Stimulated activated CD8-positive, alpha-beta memory T cell treated with anti-CD3 and anti-CD28 coated beads, Interleukin-4, amount 100 ng/mL, for 1 hour (primary cell): ENCODE measurements at places on chromosomes 2 and 18.

DNA sequence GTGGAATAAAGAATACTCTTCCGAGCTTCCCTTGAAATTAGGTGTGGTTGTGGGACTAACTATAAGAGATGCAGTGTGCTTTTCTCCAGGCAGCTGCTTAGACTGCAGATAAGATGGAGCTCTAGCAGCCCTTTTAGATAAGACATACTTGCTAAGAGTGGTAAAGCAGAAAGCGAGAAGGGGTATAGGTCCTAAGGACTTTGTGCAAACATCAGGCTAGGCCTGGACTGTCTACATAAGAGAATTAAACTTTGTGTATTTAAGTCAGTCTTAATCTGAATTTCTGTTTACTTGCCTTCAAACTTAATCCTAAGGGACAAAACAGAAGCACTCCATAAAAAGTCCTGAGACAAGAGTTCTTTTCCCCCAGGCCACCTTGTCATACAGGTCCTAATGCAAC lies 218.9 kb downstream of the RAB3GAP1 start:
- no peak for DNase-seq

DNA sequence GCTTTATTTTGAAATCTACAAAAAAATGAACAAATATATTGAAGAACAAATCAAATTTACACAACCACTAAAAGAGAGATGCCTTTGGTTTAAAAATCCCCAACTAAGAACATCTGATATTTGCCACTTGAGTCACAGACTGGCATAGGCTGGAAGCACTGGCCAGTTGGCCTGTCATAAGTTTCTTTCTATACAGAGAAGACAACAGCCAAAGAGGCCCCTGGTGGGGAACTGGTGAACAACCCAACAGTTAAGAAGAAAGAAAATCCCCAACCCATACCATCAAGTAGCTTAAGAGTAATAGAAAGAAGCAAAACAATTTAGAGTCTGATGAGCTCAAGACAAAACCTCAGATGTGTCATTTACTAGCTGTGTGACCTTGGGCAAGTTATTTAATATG lies 45.5 kb downstream of the OSR1 start:
- DNase-seq, result no peak

GRCh38 chr2:74947703-74948102 lies 10.7 kb upstream of the POLE4 start:
- DNase-seq, result no peak

DNA sequence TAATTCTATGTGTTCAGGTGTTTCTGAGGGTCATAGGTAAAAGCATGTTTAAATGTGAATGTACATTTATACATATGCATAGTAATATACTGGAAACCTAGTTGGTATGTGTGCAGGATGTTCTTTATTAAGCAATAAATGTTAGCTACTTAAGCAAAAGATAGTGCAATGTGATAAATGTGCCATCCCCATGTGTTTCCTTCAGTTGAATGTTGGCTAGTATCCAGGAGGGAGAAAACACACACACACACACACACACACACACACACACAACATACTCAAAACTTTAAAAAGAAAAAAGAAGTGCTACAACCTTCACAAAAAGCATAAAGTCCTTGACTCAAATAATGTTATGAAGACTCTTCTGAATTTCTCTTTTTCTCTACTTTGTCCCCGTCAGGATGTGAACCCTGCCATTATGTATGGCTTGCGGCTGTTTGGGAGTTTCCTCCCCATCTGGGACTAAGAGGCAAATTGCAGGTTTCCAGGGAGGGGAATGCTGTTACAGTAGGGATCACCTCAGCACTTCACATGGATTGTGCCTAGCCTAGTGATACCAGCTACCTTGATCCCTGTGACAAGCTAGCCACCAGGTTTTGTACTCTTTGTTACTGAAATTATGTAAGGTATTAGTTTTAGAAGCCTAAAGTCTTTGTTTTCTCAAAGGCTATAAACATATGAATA lies 82.6 kb downstream of the IKZF2 start:
- no peak for DNase-seq

- DNase-seq, result no peak
These were observed 86.6 kb upstream of the POMC start for GRCh38 chr2:25254961-25255360.

- no peak for DNase-seq
These were observed 182.5 kb downstream of the C1D start for GRCh38 chr2:67880291-67880761.

DNA sequence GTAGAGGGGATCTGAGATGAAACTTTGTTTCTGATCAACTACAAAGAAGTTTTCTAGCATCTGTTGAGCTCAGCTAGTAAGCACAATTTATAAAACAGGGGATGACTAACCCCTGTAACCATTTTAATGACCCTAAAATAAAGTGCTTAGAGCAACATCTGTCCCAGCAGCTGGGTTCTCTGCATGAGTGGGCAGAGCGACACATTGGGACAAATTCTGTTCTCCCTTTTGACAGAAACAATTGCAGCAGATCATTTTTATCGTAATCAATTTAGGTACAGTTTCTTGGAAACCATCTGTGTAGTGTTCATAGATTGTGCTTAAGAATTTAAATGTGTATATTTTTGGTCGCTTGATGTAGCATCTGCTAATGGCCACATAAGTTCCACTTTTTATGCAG lies 678.0 kb downstream of the RNF144A start:
- no peak for DNase-seq

GRCh38 chr2:173648816-173649215 lies 294.1 kb downstream of the CDCA7 start:
- no peak for DNase-seq

DNA sequence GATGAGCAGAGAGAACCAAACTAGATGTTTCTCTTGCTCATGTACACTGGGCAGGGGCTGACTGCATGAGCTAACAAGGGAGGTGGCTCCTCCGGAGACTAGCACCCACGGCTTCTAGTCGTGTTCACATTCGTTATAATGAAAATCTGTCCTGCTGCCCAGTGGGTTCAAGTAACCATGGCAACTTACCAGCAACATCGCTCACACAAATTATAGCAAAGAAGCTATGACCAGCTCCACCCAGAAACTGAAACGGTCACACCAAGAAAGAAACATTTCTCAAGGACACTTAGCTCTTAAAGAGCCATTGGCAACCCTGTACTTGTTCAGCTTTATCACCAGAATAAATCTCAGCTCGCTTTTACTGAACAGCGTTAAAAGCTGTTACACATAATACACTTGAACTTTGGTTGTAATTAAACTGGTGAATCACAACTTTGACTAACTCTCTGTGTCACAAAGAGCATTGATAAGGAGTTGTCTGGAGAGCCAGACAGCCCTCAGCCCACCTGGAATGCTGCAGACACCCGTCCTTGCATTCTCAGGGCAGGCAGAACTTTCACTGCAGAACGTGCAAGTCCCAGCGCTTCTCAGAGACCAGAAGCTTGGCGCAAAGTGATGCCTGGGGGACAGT lies 141.2 kb downstream of the PID1 start:
- no peak for DNase-seq

GRCh38 chr18:3683483-3683882 lies 233.5 kb downstream of the TGIF1 start:
- no peak for DNase-seq

DNA sequence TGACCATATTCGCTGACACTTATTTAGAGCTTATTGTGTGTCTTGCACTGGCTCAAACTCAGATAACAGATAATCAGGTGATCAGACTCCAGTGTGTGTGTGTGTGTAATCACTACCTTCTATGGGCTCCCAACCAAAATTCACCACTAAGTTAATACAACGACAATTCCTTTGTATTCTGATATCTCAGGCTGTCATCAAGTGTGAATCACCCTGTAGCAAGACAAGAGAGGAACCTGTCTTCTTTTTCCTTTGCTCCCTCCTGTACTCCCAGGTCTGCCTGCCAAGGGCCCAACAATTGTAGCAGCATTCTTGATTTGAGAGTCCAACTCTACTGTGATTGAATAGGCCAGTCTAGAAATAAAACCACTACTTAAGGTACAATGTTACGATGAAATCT lies 25.8 kb downstream of the ITGB6 start:
- no peak for DNase-seq

- DNase-seq, result no peak
These were observed 19.8 kb downstream of the C1D start for GRCh38 chr2:68043032-68043431.

DNA sequence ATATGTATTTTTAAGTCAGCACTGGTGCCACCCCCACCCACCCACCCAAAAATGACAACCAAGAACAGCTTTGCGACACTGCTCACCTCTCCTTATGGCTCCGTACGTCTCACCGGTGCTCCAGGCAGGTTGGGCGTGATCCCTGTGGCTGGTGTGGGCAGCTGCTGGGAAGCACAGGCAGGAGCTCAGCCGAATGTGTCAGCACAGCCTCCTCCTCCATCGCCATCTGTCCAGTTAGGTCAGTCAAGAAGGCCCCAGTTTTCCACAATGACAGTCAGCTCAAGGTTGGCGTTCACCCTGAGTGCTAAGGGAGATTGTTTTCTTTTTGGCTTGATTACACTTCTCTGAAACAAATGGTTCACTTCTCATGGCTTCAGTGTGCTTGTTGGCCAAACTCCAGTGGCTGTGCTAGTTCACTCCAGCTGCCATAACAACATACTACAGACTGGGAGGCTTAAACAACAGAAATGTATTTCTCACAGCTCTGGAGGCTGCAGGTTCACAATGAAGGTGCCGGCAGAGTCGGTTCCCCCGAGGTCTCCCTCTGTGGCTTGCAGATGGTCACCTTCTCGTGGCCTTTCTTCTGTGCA lies 30.2 kb downstream of the AMER3 start:
- no peak for DNase-seq
